Kasumi-1 (cell line): ENCODE measurements at places on chromosomes 4 and X.

DNA sequence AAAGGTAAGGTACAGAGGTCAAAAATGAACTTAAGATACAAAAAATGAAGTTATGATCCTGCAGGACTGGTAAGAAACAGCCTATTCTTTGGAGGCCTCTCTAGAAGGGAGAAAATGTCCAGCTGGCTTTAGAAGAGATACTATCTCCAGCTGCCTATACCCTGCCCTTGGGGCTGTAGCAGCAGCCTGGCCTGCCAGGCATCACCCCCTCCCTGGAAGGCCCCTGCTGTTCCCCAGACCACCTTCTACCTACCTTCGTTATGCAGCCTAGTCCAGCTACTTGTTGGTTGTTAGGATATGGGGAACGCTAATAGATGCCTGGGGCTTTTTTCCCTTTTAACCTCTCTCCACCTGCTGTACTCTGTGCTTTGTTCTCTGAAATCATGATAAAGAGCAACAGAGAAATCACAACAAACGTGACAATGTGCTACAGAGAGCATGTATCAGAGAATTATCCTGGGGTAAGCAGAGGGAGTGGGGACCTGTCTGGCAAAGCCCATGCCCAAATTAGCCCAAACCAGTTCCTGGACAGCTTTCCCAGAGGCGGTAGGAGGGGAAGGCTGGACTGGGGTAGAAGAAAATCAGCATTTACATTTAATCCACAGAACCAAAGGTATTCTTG, 34.5 kb downstream of the FRMD7 start:
- no peak for DNase-seq

DNA sequence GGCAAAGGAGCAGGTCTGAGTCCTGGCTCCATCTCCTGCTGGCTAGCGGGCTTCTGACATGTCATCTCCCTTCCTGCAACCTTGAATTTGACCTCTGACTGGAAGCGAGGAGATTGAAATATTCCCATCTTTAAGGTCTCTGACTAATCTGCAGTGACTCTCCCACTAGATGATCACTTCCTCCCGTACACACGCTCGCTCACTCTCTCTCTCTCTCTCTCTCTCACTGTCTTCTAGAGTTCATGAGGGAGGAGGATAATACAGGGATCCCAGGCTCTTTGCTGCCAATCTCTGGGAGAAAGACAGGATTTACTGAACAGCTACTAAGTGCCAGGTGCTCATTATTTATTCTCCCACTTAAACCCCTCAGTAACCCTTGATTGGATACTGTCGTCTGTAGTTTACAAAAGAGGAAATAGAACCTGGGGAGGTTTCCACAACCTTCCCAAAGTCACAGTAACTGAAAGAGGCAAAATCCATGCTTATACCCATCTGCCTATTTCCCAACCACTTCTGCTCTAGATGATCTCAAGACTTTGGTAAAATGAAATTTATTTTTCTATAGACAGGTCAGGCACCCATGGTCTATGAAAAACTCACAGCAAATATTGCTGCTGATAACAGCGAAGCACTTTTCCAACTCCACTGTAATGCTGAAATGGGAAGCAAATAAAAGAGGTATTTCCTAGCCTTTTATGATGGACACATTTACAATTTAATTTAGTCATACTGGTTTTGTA, 193.5 kb upstream of the C1QTNF7 start:
- DNase-seq: peak; percentile 9

DNA sequence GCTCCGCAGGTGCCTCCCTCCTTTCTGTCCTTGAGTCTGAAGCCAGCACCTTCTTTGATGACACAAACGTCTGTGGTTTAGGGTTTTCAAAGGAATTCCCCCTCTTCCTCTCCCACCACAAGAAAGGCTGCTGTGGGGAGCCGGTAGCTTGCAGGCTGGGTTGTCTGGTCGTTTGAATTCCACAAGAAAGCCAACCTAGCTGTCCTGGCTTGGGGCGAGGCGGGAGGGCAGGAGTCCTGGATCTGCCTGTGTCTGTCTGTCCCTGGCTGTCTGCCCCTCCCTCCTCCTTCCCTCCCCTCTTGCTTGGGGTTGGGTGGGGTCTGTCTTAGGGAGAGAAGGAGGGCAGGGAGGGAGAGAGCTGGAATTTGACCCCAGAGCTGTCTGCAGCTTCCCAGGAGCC, 56.3 kb downstream of the SHROOM2 start:
- no peak for DNase-seq

DNA sequence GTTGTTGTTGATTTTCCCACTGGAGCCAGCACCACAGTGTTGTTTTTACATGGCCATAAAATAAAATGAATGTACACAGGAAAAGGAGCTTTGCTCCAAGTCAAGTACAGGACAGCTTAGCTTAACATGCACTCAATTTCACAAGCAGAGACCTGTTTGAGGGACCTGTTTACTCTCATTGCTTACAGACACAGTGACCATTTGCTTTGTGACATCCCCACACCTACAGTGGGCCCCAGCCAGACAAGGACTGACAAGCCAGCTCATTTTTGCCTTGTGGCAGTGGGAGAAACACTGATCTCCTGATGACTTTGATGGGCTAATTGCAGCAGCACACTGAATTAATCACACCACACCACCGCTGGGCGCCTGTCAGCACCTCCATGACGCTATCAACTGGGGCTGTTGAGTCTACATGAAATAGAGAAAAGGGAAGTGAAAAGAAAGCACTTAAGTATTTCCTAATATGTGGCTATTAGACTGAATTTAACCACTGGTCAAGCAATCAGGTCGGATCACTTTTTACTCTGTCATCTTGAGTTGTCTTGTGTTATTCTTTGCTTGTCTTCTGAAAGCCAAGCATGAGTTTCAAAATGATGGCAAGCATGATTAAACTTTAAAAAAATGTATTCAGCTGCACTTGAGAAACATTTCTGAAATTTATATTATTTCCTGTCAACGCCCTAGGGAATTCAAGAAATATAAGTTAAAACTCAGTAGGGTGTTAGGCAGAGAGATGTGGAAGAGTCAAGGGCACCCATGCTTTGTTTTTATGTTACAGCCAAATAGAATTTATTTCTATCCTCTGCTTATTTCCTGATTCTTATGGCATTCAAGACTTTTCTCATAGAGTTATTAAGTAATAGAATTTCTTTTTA, 557.7 kb downstream of the RAB28 start:
- DNase-seq: no peak

- no peak for DNase-seq
Observed at GRCh38 chr4:168979338-168979737, 30.7 kb downstream of the CBR4 start.

DNA sequence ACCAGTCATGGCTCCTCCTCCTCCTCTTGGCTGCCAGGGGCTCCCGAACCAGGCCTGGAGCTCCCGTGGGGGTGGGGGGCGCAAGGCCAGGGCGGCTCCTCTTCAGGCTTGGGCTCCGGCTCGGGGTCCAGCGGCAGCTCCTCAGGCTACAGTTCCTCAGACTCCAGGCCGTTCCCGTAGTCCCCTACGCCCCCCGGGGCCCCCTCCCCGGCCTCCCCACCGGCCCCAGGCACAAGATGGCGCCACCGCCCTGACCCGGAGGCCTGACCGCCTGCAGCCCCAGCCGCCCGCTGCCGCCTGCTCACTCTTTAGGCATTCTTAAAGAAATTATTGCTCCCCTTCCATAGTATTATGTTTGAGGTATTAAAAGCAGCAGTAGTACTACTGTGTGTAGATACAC, 54.5 kb downstream of the TAF1 start:
- DNase-seq: no peak

DNA sequence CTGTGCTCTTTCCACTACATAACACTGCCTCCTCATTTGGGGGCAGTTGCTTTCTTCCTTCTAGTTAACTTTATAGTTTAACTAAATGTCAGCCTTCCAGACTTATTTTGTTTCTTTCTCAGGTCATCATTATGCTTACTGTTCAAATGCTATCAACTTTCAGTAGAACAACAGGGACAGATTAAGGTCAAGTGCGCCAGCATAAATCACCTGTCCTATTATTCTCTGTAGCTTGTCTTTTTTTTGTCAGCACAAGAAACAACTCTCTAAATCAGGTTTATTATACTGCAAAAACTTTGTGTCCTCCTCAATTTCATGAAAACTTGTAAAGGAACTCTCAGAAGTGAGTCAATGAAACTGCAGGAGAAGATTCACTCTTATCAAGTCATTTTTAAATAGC, 19.6 kb downstream of the SPANXA2 start:
- DNase-seq: no peak

- no peak for DNase-seq
Observed at GRCh38 chr4:165928601-165929000, 55.6 kb downstream of the TLL1 start.

DNA sequence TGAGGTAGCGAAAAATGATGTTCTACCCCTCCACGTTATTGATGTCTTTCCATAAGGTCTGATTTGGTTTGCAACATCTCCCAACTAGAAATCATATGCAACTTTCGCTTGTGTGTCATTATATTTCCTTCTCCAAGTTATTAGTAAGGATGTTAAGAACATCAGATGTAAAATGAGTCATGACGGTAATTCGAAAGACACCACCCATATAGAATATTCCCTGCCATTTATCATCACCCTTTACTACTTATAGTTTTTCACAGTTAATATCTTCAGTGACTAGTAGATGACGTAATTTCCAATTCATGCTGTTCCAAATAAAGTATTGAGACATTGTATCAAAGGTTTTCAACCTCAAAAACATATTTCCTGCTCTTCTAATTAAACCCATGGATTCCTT, 146.7 kb upstream of the MAP3K15 start:
- no peak for DNase-seq

GRCh38 chrX:137566746-137567679, 1.1 kb downstream of the ZIC3 start:
- no peak for DNase-seq

- no peak for DNase-seq
Observed at GRCh38 chr4:24475756-24476155, 108.6 kb downstream of the DHX15 start.

DNA sequence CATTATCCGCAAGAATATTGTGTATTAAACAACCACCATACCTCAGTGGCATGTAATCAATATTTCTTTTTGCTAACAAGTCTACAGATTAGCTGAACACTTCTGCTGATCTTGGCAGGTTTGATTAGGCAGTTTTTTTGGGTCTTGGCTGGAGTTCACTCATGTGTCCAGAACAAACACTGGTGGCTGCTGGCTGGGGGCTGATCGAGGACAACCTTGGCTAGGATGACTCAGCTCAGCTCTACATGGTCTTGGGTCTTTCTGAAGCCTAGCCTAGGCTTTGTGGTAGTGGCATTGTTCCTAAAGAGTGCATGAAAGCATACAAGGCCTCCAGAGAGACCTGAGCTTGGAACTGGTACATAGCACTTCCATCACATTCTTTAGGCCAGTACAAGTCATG, 41.1 kb downstream of the PPEF1 start:
- no peak for DNase-seq

DNA sequence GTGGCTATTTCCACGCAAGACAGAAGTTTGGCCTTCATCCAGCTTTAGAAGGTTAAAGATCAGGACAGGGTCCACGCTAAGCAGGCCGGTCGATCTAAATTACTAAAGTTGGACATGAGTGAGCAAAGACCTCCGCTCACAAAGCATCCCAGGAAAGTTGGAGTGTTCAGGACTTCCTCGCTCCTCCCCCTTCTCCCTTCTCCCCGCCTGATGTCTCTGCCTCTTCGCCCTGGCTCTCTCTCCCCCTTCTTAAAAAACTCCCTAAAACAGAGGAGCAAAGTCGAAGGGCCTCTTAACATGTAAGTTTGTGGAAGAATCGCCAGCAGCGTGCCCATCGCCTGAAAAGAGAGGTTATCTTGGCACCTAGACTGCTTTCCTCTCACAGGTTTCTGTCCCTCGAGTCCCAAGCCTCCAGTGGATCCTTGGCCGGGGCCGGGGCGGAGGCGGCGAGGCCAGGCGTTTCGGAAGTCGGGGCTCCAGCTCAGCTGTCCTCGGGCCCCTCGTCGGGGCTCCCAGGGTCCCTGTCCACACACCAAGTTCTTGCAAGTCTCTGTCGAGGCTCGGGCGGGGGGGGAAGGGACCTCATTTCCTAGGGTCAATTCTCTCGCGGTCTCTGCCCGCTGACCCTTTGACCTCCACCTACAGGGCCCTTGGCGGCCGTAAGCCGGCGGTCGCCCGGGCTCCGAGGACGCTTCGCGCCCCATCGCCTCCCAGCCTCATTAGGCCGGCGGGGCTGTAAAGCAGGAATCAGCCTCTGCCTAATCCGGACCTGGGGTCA, 7.6 kb downstream of the ZIC3 start:
- no peak for DNase-seq

DNA sequence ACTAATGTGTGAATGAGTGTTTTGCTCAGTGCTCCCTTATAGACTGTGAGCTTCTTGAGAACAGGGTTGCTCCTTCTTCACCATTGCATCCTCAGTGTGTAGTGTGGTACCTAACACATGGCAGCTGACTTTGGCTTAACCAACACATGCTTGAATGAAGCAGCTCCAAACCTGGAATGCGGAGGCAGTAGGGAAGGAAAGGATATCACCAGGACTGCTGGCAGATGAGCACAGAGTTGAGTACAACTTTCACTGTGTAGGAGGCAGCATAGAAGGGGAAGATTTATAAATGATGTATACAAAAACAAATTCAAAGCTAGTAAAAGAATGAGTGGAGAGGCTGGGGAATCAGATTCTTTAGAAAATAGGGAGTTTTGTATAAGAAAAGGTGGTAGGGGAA, 174.3 kb downstream of the SLIT2 start:
- no peak for DNase-seq

GRCh38 chr4:182688081-182688480, 229.1 kb downstream of the DCTD start:
- no peak for DNase-seq

- DNase-seq: no peak
Observed at GRCh38 chrX:141975839-141976238, 72.1 kb downstream of the MAGEC1 start.
